ENCODE measurements at places on chromosomes 7 and 10.

DNA sequence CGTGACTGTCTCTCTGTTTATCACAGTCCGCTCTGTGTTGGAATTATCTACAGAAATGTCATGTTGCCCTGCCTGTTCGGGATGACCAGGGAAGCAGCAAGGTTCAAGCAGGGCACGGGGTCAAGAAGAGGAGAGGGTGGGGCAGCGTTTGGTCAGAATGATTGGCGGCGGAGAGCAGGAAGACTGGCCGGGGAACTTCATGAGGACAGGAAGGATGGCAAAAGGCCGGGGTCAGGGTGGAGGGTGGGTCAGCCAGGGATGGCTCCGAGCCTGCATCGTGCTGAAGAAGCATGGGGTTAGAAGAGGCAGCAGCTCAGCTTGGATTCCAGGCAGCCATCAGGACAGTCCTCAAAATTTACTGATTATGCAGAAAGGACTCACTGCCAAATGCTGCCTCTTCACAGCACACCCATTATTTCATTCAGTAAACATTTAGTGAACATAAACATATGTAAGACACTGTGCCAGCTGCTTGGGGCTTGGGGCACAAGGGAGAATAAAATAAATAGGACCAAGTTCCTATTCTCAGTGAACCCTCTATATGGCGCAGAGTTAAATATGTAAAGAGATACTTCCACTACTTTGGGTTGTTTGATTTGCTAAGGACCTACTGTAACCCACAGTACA is 42.8 kb downstream of the WNT2 start:
- DNase-seq: no peak

DNA sequence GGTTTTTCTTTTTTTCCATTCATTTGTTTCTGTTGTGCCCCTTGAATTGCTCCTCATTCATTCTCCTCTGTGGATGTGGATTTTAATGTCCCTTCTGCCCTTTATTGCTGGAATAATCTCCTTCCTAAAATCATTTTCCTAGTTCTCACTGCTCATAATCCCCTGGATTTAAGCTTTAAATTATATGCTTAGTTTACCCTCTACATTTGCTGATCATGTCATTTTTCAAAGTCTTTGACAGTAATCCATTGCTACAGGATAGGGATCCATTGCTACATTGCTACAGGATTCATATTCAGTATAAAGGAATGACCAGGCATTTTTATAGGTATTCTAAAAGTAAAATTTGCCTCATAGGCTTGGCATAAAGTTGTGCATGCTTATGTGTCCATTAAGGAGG is 14.3 kb downstream of the ADAM22 start:
- no peak for DNase-seq

DNA sequence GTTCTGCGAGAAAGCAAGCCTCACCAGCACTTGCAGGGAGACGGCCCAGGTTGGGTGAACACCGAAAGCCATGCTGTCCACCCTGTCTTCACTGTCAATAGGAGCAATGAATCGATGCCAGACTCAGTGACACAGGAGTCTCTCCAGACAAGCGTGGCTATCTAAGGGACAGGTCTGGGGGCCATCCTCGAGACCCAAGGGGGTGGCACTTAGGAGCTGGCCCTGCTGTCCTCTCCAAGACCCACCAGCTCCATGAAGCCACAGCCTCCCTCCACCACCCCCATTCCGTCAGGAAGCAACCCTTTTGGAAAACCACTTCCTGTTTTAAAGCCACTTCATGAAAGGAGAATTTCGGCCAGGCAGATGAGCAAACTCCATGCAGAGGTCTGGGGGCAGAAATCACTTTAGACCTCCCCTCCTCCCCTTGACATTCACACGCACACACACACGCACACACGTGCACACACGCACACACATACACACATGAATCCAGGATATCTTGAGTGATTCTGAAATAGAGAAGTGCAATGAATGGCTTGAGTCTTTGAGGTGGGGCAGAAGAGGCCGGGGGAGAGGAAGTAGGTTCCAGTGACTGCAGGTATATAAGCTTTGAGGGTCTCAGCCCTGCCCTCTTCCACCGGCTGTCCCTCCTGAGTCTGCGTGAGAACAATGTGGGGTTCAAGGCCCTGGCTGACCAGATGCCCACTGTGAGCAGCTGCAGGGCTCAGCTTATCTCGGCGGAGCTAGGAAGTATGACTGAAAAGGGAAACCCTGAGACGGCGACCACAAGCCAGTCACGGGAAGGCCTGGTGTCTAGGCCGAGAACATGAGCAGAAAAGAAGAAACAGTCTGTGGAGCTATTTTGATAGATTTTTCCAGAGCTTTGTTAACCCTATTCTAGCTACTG is 25.0 kb downstream of the RGS10 start:
- DNase-seq: peak; percentile 64

GRCh38 chr7:12303062-12303461 is 92.0 kb downstream of the TMEM106B start:
- DNase-seq: no peak

DNA sequence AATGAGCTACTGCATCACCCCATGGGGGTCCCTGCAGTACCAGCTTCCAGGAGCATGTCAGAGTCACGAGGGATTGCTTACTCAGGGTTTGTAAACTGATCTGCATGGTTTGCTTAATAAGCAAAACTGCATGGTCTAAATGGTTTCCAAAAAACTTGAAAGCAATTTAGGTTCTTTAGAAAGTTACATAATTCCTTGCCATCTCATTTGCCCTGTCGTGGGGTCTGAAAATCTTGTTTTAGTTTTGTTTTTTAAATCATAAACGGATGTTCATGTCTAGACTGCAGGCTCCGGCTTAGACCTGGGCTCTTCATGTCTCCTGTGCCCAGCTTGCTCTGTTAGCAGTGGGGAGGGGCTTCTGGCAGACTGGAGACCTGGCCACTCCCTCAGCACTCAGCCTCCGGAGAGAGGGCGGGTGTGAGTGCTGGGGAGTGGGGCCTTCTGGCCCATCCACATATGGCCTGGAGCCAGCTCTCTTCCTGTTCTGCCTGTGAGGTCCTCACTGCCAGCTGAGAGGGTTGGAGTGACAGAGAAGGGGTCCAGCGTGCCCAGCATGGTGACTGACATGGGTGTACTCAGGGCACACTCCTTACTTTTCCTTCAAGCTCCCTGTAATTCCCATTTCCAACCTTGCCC is 17.5 kb downstream of the PRF1 start:
- no peak for DNase-seq

DNA sequence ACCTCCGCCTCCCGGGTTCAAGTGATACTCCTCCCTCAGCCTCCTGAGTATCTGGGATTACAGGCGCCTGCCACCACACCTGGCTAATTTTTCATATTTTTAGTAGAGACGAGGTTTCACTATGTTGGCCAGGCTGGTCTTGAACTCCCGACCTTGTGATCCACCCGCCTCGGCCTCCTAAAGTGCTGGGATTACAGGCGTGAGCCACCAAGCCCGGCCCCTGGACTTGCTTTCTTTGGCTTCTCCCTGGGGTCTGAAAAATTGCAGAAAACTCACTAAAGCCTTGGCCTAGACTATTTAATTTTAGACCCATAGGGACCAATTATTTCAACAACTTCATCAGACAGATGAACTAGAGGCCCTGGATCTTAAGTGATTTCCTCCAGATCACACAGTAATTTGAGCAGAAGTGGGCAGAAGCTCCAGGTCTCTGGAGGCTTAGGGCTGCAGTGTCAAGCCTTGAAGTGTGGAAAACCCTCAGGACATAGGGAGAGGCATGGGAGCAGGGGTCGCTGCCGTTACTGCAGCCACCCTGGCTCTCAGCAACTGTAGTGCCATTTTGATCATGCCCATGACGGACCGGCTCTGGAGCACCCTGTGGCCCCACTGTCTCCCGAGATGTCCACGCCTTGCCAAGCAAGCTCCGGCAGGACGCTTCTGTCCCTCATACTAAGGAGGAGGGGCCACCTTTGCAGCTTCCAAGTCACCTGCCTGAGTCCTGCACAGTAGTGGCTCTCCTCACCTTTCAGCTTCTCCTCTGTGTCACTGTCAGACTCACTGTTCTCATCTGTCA is 72.4 kb downstream of the DENND2A start:
- DNase-seq: no peak

DNA sequence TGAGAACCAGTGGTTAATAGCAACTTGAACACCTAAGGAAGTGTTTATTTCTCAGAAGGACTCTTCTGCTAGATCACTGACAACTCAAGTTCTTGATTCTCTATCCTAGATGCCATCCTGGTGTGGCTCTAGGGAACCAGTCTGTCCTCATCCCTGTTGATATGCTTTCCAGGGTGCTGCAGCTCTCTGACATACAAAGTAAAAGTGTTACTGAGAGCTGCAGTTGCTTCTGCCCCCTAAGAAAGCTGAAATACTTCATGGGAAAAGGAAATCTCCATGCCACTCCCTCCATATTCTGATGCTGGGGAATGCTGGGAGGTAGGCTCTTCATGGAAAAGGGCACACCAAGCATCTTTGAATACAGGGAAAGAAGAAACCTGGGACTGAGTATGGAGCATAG is 168.1 kb downstream of the KLF6 start:
- no peak for DNase-seq

DNA sequence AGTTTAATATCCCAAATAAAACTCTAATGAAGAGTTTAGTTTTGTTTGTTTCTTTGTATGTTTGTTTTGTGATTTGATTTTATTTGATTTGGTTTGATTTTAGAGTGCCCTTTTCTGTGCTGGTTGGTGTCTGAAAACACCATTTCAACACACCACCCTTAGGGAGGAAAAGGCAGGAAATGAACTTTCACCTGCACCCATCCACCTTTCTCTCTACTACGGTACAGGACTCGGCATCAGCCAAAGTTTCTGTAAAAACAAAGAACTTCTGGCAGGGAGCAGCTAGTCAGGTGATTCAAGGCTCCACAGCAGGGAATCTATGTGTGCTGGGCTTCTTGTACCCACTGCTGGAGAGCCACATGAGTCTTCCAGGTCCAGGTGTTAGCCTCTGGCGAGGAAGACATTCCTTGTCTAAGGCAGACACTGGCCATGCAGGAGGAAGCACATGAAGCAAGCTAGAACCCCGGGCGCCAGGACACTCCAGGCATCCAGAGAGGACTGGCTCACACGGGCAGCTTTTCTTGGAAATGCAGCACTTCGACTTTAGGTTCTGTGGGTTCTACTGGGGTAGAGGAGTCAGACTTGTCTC is 22.1 kb upstream of the STK17A start:
- DNase-seq: no peak

- no peak for DNase-seq
Observed at GRCh38 chr7:117112640-117113039, 159.3 kb downstream of the ST7 start.

DNA sequence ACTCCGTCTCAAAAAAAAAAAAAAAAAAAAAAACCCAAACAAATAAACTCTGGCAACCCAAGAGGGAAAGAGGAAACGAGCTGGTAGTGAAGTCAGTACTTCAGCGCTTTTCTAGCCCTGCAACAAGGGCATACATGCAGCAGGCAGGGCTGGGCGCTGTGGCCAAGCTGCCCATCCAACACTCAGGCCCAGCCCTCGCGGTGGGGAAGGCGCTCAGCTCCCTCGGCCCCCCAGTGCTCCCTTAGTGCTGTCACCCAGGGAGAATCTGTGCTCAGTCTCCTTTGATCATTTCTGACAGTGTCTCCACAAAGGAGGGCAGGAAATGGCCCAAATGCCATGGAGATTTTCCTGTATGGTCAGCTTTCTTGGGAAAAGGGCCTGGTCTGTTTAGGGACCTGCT is 97.2 kb downstream of the SMURF1 start:
- no peak for DNase-seq

DNA sequence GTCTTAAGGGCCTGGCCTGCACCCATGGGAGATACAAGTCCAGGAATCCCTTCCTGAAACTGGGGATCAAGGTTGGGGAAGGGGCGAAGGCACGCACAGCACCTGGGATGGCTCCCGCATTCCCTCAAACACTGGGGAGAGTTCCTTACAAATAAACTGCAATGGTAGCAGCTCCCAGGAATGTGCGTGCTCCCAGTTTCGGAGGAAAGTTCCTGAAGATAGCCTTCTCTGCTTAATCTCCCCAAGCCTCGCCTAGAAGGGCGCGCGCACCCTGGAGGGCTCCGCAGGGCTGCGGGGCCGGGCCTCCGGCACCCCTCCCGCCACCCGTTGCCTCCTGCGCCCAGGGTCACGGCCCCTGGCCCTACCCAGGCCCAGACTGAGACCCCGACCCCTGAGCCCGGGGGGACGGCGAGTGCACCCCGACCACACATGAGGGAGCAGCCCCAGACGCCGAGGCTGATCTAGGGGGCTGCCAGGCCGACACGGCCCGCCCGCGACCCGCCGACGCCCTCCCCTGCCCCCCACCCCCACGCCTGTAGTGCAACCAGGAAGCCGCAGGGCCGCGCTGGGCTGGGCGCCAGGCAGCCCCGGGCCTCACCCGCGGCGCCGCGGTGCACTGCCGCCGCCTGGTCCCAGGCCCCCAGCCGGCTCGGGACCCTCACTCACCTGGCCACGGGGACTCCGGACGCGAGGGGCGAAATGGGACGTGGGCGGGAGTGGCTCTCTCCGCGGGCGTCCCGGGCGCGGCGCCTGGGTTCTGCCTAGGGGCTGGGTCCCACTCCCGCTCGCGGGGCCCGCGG is 460 bp downstream of the ANXA11 start:
- DNase-seq: peak; percentile 53

- DNase-seq: no peak
Observed at GRCh38 chr10:24446739-24447138, 237.8 kb downstream of the KIAA1217 start.

GRCh38 chr7:3991731-3992231 is 690.3 kb upstream of the FOXK1 start:
- no peak for DNase-seq

- DNase-seq: no peak
Observed at GRCh38 chr10:127048630-127049029, 143.4 kb downstream of the DOCK1 start.

DNA sequence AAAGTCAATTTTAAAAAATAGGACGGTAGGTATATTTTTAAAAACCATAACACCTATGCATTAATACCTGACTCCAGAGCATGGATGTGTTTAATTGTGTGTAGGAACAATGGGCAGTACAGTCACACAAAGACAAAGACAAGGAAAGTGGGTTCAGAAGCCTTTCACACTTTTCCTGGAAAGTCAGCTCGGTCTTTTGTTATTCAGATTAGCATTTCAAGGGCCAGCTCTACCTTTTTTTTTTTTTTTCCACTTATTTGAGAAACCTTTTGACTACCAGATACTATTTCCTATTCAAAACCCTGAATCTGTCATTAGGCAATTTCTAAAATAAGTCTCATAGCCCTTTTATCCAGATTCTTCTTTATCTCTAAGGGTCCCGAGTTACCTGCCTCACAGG is 401.9 kb downstream of the PARD3 start:
- DNase-seq: no peak

DNA sequence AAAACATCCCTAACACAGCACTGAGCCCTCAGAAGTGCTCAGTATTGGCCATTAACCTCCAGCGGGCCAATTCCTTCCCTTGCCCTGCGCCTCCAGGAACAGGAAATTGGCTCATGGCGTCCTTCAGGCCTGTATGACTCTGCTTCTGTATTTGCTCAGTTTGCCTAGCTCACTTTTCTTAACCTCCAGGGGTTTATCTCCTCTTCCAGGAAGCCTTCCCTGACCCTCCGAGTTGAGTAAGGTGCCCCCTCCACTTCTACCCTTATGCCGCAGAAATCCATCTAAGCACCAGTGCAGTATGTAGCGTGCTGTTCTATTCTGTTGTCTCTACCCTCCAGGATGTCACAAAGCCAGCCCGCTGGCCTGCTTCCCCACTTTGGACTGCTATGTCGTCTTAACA is 1.1 kb upstream of the SFXN4 start:
- no peak for DNase-seq

Data from germinal center (tissue), 1 donor.